Fibroblast of lung (primary cell): ENCODE measurements at places on chromosomes 7 and 10. TPM values are rescaled to one million over a fixed set of nuclear protein-coding genes. Genes with fewer than 3 reads are reported as not detected.
A peak's percentile ranks its signal among the peaks of the same experiment; 100 is the strongest.

Gene HNRNPH3
- 36.5 and 36.7 TPM in 2 replicates for total RNA-seq

Gene APBB1IP
- total RNA-seq, result 1.5 and 3.1 TPM in 2 replicates

Gene AQP1
- 10.8 and 44.6 TPM in 2 replicates for total RNA-seq

Gene LAMB1
- 440 and 516 TPM in 2 replicates for total RNA-seq

Gene ADCYAP1R1
- total RNA-seq, result not detected in 2 replicates

Gene RAB19
- not detected in 2 replicates for total RNA-seq

Gene GIMAP2
- total RNA-seq, result 13.9 and 16.2 TPM in 2 replicates

Gene THAP5
- total RNA-seq, result 23.4 and 24.1 TPM in 2 replicates

Gene OR2A42
- total RNA-seq, result under 0.01 TPM in 1 of 2 replicates, not detected in the other

Gene SORCS1
- under 0.01 TPM in 1 of 2 replicates, not detected in the other for total RNA-seq

Gene ARHGAP22
- 21.3 and 75.5 TPM in 2 replicates for total RNA-seq

DNA sequence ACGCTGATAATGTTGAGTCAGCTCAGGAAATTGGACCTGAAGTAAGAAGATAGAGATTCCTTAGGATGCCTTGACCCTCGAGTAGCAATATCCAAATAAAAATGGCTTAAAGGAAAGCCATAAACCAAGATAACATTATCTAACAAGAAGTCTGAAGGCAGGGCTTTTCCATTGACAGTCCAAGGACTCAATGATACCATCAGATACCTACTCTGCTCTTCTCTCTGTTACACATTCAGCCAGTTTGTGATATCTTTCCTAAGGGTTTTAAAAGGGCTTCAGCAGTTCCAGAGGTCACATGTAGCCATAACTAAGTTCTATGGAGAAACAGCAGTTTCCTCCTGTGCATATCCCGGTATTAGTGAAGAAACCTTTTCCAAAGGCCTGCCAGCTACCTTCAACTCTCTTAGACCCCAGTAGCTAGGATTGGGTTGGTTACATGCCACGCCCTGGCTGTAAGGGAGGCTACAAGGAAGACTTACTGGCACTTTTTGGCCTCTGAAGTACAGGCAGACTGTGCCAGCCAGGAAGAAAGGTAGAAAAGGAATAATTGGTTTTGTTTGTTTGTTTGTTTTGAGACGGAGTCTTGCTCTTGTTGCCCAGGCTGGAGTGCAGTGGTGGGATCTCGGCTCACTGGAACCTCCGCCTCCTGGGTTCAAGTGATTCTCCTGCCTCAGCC lies 10.6 kb downstream of the SHLD2 start:
- no peak for DNase-seq

DNA sequence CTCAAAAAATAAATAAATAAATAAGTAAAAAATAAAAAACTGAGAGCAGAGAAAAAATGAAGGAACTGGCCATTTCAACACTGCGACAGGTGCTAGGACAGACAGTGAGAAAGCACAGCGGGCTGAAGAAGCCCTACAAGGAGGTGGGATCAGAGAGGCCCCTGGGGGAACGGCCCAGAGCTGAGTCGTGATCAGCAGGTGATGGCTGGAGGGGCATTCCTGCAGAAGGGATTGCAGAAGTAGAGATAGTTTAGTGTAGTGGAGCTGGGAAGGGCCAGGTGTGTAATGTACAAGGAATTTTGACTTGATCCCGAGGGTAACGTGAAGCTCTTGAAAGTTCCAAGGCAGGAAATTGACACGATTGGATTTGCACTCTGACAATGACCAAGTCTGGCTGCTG lies 112.1 kb downstream of the CUL2 start:
- no peak for DNase-seq

- peak; percentile 52 for DNase-seq
Observed at GRCh38 chr10:91567815-91568214, 65.1 kb downstream of the PPP1R3C start.

DNA sequence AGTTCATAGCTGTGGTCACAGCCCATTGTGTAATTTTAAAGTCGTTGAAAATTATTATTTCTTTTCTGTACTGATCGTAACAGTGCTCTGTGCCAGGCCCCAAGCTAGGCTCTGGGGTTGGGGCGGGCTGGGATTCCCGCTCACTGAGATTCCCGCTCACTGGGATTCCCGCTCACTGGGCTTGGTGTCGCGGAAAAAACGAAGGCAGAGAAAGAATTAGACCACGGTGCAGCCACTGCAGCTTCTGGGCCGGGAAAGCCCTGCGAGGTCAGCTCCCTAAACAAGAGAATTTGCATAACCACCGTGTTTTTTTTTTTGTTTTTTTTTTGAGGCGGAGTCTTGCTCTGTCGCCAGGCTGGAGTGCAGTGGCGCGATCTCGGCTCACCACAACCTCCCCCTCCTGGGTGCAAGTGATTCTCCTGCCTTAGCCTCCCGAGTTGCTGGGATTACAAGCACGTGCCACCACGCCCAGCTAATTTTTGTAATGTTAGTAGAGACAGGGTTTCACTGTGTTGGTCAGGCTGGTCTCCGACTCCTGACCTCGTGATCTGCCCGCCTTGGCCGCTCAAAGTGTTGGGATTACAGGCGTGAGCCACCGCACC lies 31.2 kb downstream of the FOXK1 start:
- peak; percentile 76 for DNase-seq

DNA sequence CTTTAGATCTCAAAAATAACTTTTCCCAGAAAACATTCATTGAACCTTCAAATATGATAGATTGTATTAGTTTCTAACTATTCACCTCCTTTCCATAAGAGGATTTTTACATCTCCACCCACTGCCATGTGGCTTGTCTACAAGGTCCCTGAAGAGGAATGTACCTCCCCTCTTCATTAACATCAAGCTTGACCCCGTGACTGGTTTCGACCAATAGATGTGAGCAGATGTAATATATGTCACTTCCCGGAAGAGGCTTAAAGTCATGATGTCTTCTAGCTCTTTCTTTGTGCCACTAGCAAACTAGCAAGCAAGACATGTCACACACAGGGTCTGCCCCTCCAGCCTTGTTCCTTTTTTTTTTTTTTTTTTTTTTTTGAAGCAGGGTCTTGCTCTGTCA lies 6.9 kb downstream of the BAZ1B start:
- DNase-seq, result no peak

- peak; percentile 41 for DNase-seq
Observed at GRCh38 chr10:69045441-69046300, 42.2 kb upstream of the SRGN start.

- peak; percentile 23 for DNase-seq
Observed at GRCh38 chr7:137801003-137801402, 45.8 kb downstream of the DGKI start.

- no peak for DNase-seq
Observed at GRCh38 chr10:5996696-5997095, 19.4 kb upstream of the IL15RA start.

- DNase-seq, result no peak
Observed at GRCh38 chr10:69376662-69377061, 40.1 kb downstream of the TACR2 start.

- peak; percentile 63 for DNase-seq
Observed at GRCh38 chr7:80806663-80807062, 112.2 kb downstream of the SEMA3C start.

- peak; percentile 34 for DNase-seq
Observed at GRCh38 chr10:109427411-109427810, 495.9 kb downstream of the XPNPEP1 start.

DNA sequence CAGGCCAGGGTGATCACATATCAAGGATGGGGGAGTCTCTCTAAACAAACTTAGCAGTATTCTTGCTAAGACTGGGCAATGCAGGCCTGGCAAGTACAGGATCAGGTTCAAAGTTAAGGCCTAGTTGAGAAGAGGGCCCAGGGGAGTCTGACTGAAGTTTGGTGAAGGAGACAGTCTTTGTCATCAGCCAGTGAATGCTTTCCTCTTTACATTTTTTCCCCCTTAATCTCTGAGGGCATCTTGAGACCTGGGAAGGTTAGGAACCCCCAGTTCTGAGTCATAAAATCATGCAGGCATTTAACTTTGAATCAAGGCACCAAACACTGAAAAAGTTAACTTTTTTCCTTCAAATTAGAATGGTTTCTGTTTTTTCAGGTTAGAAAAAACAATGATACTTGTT lies 311.5 kb downstream of the REEP3 start:
- no peak for DNase-seq

DNA sequence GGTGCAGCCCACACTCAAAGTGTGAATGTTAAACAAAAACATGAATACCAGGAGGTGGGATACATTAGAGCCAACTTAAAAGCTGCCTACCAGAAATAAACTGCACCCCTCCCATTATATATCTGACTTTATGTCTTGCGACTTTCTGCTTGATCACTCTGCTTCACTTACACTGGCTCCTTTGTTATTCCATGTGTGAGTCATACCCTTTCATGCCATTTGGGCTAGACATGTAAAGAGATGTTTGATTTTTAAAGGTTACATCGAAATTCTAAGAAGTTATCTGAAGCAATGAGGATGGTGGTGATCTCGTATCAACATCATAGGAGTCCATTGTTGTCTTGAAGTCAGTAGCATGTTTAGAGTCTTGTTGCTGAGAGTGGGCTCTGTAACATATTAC lies 31.6 kb upstream of the ETV1 start:
- DNase-seq, result peak; percentile 85

DNA sequence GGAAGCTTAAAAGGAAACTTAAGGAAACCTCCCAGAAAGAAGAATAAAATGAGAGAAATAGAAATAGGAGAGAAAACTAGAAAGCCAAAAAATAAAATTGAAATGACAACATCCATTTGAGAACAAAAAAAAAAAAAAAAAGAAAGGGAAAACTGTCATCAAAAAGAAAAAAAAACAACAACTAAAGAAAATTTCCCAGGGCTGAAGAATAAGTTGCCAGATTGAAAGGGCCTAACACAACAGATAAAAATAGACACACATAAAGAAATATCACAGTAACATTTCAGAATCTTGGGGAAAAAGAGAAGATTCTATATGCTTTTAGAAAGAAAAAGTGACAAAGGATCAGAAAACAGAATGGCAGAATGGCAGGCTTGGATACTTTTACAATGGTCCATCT lies 157.1 kb downstream of the JMJD1C start:
- no peak for DNase-seq

DNA sequence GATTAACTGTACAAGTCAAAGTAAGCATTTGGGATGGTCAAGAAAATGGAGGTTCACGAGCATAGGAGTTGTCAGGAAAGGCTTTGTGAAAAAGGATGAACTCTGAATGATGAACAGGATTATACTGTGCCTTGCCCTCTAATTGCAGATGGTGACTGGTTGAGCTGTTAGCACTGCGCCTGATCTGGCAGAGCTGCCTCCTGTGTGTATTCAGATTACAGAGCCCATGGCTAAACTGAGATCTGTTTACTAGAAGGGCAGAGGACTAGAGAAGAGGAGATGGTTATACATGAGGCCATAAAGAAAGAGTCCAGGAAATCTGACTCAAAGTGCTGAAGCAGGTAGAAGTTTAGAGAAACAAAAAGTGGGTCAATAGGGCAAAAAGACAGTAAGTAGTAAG lies 29.7 kb downstream of the LRRC72 start:
- no peak for DNase-seq

DNA sequence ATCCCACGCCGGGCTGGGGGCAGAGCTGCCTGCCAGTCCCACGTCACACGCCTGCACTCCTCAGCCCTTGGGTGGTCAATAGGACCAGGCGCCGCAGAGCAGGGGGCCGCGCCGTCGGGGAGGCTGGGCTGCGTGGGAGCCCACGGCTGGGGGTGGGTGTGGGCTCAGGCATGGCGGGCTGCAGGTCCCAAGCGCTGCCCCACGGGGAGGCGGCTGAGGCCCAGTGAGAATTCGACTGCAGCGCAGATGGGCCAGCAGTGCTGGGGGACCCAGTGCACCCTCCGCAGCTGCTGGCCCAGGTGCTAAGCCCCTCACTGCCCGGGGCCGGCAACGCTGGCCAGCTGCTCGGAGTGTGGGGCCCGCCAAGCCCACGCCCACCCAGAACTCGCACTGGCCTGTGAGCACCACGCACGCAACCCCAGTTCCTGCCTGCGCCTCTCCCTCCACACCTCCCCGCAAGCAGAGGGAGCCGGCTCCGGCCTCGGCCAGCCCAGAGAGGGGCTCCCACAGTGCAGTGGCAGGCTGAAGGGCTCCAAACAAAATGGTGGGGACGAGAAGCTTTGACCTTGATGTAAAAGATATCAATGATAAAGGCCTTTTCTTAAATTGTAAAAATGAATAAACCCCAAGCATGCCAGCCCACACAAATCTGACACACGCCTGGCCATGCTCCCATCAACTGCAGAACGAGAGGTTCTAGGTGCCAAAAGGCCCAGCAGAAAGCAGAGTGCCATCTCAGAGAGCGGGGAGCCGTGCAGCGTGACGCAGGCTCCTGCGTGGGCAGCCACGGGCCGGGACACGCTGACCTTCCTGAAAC lies 255.5 kb downstream of the MAD1L1 start:
- no peak for DNase-seq

- no peak for DNase-seq
Observed at GRCh38 chr7:107628461-107629064, 32.1 kb upstream of the SLC26A4 start.
